Testis (tissue), 5 donors: ENCODE measurements at places on chromosomes 3 and 15.

DNA sequence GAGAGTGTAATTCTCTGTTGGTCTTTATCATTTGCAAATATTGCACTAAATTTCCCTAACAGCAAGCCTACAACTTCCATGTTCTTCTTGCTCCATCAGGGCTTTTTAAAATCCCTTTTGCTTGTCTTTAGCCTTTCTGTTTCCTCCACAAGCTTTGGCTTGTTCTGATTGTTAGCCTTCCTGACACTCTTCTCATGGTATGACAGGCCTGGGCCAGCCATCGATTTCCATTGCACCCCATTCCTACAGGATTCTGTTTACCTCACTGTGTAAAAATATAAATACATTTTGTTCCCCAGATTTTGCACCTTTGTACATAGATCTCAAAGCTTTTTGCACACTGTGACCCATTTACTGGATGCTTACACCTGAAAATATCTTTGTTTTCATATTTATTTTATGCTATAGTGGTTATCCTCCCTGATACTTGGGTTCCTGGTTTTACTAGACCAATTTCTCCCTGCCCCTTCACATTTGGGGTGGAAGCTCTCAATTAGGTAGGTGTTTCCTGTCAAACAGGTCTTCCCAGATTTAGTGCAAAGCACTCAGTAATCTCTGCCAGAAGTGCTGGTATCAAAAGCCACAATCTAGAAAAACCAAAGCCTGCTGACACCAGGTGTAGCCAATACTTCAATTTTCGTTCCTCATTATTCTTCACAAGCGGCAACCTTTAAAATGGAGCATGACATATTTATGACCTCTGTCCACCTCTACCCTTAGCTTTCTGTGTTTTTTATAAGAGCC is 57.9 kb upstream of the PPP2R3A start:
- DNase-seq: no peak

DNA sequence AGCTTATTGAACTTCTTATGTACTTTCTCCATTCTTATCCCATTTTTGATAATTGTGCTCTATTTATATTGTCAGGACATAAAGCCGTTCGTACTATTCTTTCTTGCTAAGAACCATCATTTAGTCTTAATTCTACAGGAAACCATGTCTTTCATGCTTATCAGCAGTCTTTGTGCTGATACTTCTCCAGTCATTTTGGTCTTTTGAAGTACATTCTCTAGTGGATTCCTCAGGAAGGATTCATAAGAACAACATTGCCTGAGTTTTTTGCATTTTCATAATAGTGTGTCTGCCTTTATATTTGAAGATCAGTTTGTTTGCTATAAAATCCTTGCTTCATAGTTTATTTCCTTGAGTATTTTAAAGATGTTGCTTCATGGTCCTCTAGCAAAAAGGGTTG is 126.6 kb upstream of the NEO1 start:
- no peak for DNase-seq

GRCh38 chr3:171986176-171986575 is 53.2 kb upstream of the FNDC3B start:
- DNase-seq: no peak

- no peak for DNase-seq
These were observed 73.8 kb upstream of the HRH1 start for GRCh38 chr3:11080492-11080891.

- DNase-seq: peak; percentile 50
These were observed 103.7 kb downstream of the MYH15 start for GRCh38 chr3:108406661-108407206.

- DNase-seq: no peak
These were observed 18.6 kb upstream of the SLC2A2 start for GRCh38 chr3:171044835-171045793.
